ENCODE measurements at places on chromosomes 4 and X. TPM values are rescaled to one million over a fixed set of nuclear protein-coding genes. Genes with fewer than 3 reads are reported as not detected.
A peak's percentile ranks its signal among the peaks of the same experiment; 100 is the strongest.

GRCh38 chr4:2049811-2050210 lies 9.3 kb upstream of the NAT8L start:
- DNase-seq: no peak

HSFX3 gene
- not detected for polyA plus RNA-seq

LNX1 gene
- polyA plus RNA-seq: 18.1 TPM

DNA sequence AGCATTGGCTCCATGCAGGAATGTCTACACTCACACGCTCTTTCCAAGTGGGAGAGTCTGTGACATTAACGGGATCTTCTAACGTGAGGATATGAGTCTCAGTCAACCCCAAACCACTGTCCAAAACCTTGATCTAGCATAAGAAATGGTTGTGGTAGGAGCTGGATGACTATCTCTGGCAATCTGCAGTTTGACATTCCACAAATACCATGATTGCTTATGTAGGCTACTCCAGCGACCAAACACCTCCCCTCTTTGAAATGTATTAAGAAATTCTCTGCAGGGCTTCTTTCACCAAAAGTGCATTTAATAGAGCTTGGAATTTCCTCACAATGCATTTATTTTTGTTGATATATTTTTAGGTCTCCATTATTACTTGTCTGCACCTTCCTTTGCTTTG lies 14.1 kb upstream of the STX18 start:
- DNase-seq: no peak

- DNase-seq: no peak
Observed at GRCh38 chr4:14827111-14827510, 175.2 kb upstream of the CPEB2 start.

GRCh38 chrX:40749681-40750494 lies 14.5 kb upstream of the MED14 start:
- DNase-seq: no peak

CLCN3 gene
- polyA plus RNA-seq: 68.9 TPM

GRCh38 chr4:47882228-47882627 lies 32.2 kb downstream of the NFXL1 start:
- DNase-seq: no peak

- DNase-seq: peak; percentile 36
Observed at GRCh38 chr4:109434007-109434971, 674 bp downstream of the SEC24B start.

PDE5A gene
- 43.1 TPM for polyA plus RNA-seq

GRCh38 chr4:48315728-48316630 lies 25.4 kb upstream of the SLAIN2 start:
- no peak for DNase-seq

PAGE2B gene
- not detected for polyA plus RNA-seq

GRCh38 chrX:16014171-16014570 lies 109.2 kb upstream of the GRPR start:
- DNase-seq: no peak

DNA sequence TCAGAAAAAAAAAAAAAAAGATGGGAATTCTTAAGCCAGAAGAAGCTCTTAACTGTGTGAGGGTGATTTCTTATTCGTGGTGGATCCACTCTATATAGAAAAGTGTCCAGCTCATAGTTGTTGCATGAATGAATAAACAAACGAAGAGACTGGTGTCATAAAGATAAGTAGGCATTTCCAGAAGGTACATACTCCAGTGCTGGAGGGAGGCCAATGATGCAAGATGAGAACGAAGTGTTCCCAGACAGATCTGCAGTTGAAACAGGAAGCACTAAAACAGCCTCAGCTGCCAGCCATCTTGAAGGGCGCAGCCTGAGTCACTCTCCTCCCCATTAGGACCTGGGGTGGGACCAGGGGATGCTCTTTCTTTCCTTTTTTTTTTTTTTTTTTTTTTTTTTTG lies 47.4 kb upstream of the HOPX start:
- no peak for DNase-seq

DNA sequence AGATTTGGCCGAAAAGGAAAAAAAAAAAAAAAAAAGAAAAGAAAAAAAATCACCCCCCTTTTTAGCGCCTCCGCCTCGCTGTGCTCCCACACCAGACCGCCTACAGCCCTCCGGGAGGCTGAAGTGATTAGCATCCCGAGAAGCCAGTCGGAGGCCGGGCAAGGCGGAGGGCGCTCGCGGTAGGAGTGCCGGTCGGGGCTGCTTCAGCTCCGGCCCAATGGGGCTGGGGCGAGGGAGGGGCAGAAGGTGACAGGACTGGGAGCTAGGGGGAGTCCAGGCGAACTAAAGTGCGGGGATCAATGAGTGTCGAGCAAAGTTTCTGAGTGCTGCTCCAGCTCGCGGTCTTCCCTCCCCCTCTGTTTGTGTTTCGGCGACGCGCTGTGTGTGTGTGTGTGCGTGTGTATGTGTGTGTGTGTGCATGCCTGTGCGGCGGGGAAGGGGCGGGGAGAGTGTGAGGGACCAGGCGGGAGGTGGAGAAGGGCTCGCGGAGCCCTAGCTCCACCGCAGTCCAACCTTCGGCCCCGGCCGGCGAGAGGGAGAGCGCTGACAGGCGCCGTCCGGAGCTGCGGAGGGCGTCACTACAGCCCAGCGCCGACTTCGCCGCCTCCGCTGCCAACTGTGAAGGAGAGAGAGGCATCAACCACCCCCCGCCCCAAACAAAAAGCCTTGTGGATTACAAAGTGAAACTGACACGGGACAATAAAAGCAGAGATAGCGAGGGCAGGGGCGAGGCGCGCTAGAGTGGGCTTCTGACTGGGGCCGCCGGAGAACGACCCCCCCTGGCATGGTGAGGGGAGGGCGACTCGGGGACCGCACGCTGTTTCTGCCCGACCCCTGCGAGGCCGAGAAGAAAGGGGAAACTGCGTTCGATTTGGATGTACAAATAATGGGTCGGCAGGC lies at the start of gene FAT4:
TSS of gene FAT4 (plus strand) at position 280 of the 900 bp plus-strand sequence. CDS start 1,457 bp downstream, outside the sequence.
- peak; percentile 90 for DNase-seq

All from right renal cortex interstitium (tissue), 3 donors.